ENCODE measurements at places on chromosomes 3 and 15.

GRCh38 chr3:87733671-87734367, 325.0 kb downstream of the CGGBP1 start:
- no peak for DNase-seq

DNA sequence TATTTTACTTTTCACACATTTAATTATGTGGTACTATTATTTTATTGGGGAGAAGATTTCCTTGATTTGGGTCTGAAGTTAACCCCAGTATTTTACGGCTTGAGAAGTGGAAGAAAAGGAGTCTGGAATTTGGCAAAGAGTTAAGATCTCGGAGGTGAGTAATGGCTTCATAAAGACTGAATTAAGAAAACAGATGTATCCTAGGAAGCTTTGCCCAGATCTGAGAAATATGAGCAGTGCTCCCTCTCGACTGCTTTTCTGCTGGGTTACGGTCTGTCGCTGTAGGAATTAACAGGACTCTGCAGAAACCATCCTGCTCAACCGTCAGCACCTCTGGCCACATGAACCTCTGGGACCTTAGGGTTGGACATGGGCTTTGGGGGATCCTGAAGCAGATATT, 163.6 kb upstream of the NDN start:
- no peak for DNase-seq

GRCh38 chr3:71583566-71584393, at the start of gene FOXP1:
FOXP1 (minus strand) TSS chr3:71583728; CDS start chr3:71198381, 385,347 bp downstream.
- DNase-seq = peak; percentile 70

DNA sequence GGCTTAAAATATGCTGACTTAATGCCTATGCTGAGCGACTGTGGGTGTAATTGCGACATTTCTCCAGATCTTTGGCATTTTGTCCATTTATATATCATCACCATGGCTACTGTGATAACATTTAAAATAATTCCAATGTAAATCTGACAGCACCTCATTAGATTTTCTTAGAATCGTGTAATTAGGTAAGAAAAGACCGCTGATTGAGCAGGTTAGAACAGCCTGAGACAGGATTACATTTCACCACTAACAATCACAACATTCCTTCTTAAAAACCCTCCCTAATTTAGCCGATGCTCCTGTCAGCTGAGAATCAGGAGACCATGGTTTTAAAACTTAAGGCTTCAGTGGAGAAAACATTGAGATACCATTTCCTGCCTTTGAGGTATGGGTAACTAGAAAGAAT, 455.3 kb upstream of the PDZRN3 start:
- no peak for DNase-seq

DNA sequence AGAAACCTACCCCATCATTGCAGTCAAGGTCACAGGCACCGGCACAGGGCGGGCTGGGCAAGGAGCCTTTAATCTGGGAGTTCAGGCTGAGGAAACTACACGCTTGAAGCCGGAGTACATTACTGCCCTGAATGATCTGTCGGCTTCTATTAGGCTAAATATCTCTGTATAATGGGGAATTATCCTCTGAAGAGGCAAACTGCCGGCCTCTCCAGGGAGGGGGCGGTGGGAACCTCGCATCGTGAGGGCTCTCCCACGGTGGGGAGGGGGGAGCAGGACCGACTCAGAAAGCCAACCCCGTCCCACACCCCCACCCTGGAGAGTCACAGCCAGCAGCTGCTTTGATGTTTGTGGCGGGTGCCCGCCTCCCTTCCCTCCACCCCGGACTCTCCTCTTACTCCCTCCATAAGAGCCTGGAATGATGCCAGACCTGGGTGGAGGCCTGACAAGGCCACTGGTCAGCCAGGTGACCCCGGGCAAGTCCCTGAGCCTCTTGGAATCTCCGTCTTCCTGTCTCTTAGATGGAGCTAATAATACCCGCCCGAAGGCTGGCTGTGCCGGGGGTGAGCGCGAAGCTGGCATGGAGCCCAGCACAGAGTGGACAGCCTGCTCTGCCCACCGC, 63.4 kb upstream of the LINGO1 start:
- no peak for DNase-seq

- DNase-seq = no peak
These were observed 191.5 kb upstream of the SLC2A2 start for GRCh38 chr3:171218069-171218468.

DNA sequence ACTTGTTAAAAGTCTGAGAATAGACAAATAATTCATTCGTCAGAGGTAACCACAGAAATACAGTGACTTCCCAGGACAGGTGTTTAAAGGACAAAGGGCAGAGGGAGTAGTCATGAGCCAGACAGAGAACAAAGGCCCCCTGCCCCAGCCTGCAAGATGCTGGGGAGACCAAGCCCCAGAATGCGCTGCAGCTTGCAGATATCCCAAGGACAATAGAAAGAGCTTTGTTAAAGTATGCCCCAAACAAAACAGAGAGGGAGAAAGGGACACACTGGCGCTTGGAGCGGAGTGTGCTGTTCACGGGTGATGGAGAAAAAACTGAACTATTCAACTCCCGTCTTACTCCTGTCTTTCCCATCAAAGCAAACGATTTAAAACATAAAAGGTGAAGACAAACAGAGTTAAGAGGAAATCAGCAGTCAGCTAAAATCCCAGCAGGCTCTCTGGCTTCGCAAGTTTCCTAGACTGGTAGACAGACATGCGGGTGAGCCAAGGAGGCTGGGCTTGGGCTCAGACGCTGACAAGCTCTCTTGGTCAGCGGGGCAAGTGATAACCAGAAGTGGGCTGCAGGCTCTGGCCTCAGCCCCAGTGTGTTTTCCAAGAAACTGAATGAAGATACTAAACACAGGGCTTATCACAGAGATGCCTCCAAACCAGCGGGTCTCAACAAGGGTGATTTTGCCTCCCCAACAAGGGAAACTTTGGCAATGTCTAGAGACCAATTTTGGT, 130.1 kb downstream of the UACA start:
- DNase-seq = no peak

GRCh38 chr3:150296123-150296735, 111.9 kb upstream of the TSC22D2 start:
- no peak for DNase-seq

DNA sequence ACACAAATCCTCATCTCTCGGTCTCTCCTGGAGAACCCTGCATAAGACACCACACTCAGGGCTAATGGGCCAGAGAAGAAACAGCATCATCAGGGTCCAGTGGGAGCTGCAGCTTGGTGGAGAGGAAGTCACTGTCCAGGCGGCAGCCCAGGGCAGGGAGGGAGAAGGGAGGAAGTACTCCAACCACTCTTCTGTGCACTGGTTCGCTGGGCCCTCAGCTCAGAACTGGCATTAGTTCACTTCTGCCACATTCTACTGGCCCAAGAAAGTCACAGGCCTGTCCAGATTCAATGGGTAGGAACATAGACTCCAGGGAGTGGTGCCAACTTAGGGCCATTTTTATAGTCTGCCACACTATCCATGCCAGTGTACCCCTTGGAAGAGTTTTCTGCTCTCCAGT, 169.0 kb downstream of the ABHD5 start:
- DNase-seq = no peak

DNA sequence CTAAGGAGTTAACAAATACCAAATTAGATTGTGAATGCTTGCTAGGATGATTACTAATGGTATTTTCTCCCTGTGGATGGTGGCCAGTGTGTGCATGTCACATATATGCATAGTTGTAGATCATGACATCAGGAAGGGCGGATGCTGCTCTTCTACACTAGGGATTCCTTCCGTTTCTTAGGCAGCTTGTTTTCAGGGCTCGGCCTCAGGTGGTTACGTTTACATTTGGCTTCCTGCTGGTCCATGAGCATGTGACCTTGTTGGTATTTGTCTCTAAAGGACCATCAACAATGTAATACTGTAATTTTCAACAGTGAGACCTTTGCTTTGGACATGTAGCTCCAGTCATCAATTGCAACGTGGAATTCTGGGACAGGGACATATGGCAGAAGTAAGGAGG, 221.4 kb downstream of the NR1D2 start:
- DNase-seq = no peak

DNA sequence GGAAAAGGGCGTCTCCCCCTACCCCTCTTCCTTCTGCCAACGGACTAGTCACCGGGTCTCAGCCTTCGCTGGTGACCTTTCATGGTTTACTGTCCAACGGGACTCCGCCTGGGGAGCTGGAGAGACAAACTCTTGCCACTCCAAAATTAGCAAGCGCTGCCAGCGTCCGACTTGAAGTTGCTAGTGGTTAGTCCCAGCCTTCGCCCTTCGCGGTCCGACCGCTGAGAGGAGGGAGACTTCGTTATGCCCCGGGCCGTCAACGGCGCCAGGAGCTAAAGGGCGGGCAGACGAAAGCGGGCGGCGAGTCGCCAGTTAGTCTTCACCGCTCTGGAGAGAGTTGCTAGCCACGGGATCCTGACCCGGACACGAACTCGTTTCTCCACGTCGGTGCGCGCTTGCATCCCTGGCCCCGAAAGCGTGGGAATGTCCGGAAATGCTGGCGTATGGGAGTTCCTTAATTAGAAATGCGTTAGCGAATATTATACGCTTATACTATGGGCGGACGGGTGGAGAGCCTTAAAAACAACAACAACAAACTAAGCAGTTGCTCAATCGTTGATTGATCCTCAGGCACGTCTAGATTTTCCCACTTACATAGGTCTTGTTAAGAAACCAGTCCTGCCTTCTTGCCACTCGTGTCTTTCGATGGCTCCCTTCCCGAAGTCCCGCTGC, 716 bp downstream of the SMC4 start:
- peak; percentile 59 for DNase-seq

GRCh38 chr15:26974120-26974780, 3.3 kb downstream of the GABRG3 start:
- DNase-seq = no peak

- DNase-seq = no peak
These were observed 25.3 kb upstream of the HRH1 start for GRCh38 chr3:11128682-11129632.

DNA sequence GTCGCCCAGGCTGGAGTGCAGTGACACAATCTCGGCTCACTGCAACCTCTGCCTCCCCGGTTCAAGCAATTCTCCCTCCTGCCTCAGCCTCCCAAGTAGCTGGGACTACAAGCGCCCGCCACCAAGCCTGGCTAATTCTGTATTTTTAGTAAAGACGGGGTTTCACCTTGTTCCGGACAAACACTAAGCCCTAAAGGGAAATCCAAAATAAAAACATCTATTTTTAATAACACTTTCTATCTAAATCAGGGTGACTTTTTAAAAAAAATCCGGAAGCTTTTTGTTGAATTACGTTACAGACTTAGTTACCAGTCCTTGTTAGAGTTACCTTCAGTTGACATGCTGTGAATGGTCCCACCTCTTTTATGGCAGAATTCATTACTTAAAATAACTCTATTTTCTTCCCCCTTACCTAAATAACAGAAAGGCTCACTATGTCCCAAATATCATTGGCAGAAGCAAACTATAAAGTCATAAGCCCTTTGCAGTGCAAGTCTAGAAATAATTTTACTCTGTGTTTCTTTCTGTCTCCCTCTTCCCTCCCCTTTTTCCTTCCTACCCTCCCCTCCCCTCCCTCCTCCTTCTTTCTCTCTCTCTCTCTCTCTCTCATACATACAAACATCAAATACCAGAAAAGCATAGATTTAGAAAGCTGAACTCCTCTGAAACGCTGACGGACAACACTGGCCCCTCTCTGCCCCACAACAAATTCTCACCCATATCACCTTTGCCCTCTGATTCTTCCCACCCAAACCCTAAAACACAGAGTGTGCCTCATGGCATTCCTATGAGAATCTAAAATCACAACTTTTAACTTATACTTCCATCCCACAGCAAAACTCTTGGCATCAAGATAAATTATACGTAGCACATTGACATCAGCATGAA, 18.3 kb downstream of the THBS1 start:
- no peak for DNase-seq

GRCh38 chr15:81264072-81264857, 59.7 kb downstream of the STARD5 start:
- no peak for DNase-seq

- DNase-seq = no peak
These were observed 20.4 kb downstream of the HACD3 start for GRCh38 chr15:65550681-65551098.

- DNase-seq = no peak
These were observed 325.9 kb upstream of the TBL1XR1 start for GRCh38 chr3:177523067-177523675.

- DNase-seq = no peak
These were observed 638.8 kb upstream of the GRM7 start for GRCh38 chr3:6222069-6222468.

- no peak for DNase-seq
These were observed 166.2 kb upstream of the NDN start for GRCh38 chr15:23853286-23853685.

DNA sequence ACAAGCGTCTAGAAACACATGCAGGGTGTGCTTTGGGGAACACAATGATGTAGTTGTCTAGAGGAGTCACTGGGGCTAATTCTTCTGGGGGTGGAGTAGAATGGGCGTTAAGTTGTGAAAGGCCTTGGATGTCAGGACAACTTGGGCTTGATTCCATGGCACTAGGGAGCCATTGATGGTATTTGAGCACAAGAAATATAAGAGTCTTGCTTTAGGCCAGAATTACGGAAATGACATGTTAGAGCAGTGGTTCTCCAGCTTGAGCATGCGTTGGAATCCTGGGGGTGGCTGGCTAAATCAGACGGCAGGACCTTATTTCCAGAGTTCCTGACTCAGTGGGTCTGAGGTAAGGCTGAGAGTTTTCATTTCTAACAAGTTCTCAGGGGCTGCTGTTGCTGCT, 29.2 kb upstream of the SMAD6 start:
- no peak for DNase-seq

- no peak for DNase-seq
These were observed 2.6 kb upstream of the SLC6A11 start for GRCh38 chr3:10813425-10813824.

- DNase-seq = no peak
These were observed 11.8 kb downstream of the CCNDBP1 start for GRCh38 chr15:43196760-43197548.

DNA sequence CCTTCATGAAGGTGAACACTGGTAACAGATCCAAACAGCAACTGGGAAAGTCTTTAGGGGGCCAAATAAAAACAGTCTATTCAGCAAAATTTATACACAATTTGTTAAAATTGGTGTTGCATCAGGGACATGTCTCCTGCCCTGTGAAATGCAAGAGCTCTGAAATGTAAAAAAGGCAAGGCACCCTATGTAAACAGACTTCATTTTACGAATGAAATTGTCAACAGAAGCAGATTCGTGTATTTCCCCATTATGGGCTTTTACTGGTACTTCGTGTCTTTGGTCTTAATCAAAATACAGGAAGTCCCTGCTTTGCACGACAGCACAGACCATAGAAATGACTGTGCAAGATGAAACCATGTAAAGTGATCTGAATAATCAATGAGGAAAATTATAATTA, 127.3 kb upstream of the THBS1 start:
- no peak for DNase-seq

GRCh38 chr15:44738340-44738984, 2.1 kb downstream of the TRIM69 start:
- DNase-seq = no peak
